ENCODE measurements at places on chromosomes 4 and X.

DNA sequence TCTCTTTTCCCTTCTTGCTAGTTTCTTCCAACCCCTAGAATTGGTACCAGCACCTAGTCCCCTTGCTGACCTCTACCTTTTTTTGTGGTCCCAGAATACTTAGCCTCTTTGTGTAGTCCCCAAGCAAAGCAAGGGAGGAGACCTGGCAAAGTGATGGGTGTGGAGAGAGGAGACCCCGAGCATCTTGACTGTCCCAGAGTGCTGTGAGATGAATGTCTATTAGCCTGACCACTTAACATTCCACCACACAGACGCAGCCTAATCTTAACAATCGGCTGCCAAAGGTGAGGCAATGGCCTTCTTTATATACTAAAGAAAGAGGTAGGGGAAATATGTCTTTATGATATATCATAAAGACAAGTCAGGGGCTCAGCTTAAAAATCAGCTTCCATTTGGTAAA lies 55.9 kb downstream of the TRIM2 start:
- no peak for DNase-seq

DNA sequence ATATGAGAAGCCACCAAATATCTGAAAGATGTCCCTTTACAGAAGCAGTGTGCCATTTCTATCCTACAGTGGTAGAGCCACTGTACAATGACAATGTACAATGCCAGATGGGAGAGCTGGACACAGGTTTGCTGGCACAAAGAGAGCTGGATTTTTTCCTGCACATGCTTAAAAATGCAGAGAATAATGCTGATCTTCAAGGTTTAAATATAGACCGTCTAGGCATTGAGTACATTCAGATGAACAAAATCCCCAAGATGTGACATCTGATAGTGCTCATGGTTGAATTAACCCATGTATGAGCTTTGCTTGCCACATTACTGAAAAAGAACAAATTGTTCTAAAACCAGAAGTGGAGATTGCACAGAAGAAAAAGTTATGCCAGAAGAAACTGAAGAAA lies 11.7 kb downstream of the ADGRL3 start:
- DNase-seq: no peak

DNA sequence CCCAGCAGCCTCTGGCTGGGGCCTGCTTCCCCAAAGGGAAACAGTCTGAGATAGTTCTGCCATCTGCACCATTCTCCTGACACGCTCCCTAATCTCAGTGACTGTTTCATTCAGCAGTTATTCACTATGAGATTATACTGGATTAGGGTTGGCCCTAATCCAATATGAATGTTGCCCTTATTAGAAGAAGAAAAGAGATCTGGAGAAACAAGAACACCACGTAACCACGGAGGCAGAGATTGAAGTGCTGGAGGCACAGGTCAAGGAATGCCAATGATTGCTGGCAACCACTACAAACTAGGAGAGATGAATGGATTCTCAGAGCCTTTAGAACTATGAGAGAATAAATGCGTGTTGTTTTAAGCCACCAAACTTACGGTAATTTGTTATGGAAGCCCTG lies 7.4 kb downstream of the ACOX3 start:
- DNase-seq: no peak

- DNase-seq: no peak
Observed at GRCh38 chr4:73770917-73771316, 30.5 kb downstream of the CXCL8 start.

- DNase-seq: no peak
Observed at GRCh38 chrX:81238166-81238565, 36.3 kb downstream of the SH3BGRL start.

DNA sequence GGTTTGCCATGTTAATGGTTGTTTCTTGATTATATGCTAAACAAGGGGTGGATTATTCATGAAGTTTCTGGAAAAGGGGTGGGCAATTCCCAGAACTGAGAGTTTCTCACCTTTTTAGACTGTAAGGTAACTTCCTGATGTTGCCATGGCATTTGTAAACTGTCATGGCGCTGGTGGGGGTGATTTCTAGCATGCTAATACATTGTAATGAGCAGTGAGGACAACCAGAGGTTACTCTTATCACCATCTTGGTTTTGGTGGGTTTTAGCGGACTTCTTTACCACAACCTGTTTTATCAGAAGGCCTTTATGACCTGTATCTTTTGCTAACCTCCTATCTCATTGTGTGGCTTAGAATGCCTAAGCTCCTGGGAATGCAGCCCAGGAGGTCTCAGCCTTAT lies 81.5 kb downstream of the CFAP299 start:
- DNase-seq: no peak

DNA sequence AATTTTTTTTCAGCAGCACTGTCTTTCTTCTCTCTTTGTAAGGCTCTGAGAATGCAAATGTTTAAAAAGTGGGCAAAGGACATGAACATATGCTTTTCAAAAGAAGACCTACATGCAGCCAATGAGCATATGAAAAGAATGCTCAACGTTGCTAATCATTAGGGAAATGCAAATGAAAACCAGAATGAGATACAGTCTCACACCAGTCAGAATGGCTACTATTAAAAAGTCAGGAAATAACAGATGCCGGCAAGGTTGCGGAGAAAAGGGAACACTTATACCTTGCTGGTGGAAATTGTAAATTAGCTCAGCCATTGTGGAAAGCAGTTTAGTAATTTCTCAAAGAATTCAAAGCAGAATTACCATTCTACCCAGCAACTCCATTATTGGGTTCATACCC lies 51.6 kb downstream of the BMP15 start:
- DNase-seq: no peak

DNA sequence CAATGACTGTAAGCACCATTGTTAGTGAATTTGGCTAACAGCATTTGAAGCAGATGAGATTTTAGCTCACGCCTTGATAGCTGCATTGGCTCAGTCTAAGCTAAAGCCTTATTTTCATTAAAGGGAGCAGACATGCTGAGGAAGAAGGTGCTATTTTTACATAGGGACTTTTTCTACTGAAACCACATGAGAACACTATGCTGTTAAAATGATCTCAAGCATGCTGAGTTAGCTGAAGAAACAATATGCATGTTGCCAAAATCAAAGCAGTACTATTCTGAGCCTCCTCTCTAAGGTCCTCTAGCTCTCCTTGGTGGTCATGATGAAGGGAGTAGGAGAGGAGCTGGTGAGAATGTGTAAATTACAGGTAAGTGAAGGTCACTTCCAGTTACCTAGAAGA lies 134.4 kb upstream of the JADE1 start:
- no peak for DNase-seq

GRCh38 chrX:112513154-112513553 lies 166.6 kb downstream of the LHFPL1 start:
- DNase-seq: no peak

GRCh38 chr4:187666697-187667494 lies 328.7 kb upstream of the ZFP42 start:
- no peak for DNase-seq

GRCh38 chr4:154610582-154610981 lies 1.9 kb downstream of the FGG start:
- no peak for DNase-seq

- no peak for DNase-seq
Observed at GRCh38 chrX:6384921-6385320, 150.0 kb downstream of the VCX3A start.

Measured in occipital lobe (tissue), 3 donors.